ENCODE measurements at places on chromosomes 6 and 20.

GRCh38 chr6:56767892-56768531 is 125.3 kb upstream of the DST start:
- DNase-seq = no peak

- DNase-seq = no peak
Measured at GRCh38 chr20:46323557-46323956, 15.3 kb upstream of the CDH22 start.

DNA sequence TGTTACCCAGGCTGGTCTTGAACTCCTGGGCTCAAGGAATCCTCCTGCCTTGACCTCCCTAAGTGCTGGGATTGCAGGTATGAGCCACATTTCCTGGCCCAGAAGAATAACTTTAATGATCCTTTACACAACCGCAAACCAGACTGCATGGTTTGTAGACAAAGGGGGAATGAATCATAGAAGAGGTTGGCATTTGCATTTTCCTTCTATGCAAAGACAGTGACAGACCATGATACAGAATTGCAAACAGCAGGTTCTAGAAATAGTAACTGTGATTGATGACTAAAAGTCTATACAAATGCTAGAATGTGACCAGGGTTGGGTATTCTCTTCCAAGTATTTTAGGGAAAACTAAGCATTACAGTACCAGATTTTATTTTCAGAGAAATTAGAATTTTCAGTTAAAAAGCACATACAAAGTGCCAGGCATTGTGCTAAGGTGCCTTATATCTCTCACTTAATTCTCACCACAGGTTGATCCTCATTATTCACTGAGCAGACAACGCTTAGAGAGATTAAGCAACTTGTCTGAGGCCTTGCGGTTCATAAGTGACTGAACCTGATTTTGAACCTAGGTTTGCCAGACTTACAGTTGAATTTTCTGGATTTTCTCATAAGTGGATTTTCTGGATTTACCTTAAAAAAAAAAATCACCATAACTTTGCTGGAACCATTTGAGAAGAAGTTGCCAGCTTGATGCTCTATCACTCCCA is 146.6 kb downstream of the ZFAND3 start:
- peak; percentile 23 for DNase-seq

- DNase-seq = no peak
Measured at GRCh38 chr20:20896606-20897005, 184.2 kb upstream of the RALGAPA2 start.

GRCh38 chr6:40852779-40853373 is 186.1 kb downstream of the UNC5CL start:
- no peak for DNase-seq

DNA sequence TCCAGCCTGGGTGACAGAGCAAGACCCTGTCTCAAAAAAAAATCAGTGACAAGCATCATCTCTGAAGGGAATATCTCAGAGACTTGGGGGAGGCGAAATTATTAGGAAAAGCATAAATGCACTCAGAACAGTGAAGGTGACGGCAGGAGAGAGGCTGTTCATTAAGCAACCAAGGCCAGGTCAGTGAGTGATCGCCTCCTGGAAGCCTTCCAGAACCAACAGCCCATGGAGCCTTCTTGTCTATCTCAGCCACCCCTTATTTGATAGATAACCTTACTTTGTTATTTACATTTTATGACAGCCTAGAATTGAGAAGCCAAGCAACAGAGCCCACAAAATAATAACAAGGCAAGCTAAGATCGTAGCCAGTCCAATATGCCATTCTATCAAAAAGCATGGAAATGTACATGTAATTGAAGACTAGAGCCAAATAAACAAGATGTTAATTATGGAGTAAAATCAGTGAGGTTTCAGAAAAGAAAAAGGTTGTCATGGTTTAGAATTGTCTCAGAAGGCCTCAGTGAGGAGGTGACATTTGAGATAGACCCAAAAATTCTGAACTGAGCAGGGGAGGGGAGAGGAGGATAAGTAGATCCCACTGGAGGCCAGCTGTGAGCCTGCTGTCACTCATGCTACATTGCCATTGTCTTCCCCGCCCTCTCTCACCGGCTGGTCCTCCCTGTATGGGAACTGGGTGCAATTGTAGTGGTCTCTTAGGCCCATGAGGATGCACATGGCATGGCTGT is 17.8 kb downstream of the BNIP5 start:
- DNase-seq = no peak

GRCh38 chr20:11001764-11002540 is 328.2 kb upstream of the JAG1 start:
- DNase-seq = peak; percentile 97

GRCh38 chr6:41693281-41694240 is 41.8 kb downstream of the TFEB start:
- DNase-seq = no peak

GRCh38 chr6:133288662-133289061 is 47.5 kb downstream of the EYA4 start:
- DNase-seq = no peak

- no peak for DNase-seq
Measured at GRCh38 chr6:21107796-21108195, 485.8 kb upstream of the SOX4 start.

- DNase-seq = no peak
Measured at GRCh38 chr6:44660561-44661220, 273.2 kb downstream of the CDC5L start.

- no peak for DNase-seq
Measured at GRCh38 chr6:129609635-129610034, 100.3 kb downstream of the ARHGAP18 start.

DNA sequence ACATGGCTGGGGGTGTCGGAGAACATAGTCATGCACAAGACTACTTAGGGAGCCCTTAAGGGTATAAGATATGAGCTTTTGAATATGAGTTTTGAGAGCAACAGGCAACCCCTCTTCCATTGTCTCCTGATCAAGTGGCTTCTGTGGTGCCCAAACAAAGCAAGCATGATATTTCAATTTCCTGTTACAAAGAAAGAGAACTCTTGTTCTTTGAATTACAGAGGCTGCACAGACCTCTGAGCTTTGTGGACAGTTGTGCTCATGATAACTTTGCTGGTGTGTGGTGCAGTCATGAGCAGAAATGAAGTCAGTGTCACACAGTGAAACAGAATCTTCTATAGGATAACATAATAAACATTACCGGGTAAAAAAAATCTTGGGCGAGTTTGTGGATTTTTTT is 66.8 kb upstream of the THEMIS start:
- DNase-seq = no peak

DNA sequence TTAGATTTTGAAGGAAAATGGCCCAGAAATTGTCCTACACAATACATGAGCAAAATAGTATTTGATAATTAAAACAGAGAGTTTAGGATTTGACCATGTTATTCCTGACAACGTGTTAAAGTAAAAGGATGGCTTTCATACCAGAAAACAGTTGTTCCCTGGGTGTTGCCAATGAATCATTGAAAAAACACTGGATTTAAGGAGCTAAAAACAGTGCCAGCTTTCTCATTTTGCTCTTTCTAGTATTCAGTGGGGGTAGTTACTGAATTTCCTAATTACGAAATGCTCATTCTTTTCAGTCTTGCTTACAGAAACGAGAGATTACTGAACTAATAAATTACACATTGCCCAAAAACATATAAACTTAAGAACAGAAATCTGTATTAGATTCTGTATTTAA is 26.6 kb upstream of the SNAP91 start:
- DNase-seq = no peak

- no peak for DNase-seq
Measured at GRCh38 chr20:50724112-50724725, 7.2 kb upstream of the PARD6B start.

DNA sequence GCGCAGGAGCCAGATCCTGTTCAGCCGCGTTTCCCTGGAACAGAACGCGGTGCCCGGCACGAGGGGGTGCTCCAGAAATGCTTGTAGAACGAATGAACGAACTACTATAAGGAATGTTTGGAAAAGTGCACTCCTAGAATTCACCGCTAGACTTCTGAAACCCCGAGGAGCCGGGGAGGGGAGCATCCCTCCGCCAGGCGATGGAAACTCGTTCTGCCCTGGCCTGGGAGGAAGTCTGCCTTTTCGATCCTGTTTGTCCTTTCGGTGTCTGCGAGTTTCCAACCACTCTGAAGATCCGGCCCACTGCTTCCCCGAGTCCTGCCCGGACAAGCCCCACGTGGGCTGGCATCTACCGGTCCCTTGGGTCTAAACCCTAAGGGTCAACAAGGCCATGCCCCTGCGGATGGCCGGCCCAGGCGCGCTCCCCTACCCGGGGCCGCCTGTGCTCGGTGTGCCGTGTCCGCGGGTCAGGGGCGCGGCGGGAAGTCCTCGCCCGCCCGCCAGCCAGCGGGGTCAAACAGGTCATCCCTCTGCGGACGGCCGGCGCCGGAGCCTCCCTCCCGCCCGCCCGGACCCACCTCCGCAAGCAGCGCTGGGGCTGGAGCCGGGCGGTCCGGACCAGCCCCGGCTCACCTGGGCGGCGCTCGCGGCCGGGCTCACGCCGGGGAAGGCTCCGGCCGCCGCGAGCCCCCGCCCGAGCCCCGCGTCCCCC is 526 bp downstream of the SULF2 start:
- DNase-seq = no peak

DNA sequence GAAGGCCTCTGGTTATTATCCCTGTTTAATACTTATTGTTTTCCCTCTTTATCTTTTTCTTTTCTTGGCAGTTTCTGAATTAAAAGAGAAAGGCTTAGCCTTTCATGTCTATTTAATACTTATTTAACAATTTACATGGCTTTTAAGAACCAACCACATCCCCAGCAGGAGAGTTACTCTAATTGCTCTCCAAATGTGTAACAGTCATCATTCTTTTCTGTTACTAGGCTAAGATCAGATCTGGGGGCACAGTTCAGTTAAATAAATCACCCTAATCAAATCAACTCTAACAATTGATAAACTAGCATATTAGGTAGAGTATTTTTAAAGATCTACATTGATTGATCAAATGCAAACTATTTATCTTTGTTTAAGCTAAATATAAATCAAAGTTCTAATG is 54.1 kb upstream of the NT5E start:
- DNase-seq = no peak

DNA sequence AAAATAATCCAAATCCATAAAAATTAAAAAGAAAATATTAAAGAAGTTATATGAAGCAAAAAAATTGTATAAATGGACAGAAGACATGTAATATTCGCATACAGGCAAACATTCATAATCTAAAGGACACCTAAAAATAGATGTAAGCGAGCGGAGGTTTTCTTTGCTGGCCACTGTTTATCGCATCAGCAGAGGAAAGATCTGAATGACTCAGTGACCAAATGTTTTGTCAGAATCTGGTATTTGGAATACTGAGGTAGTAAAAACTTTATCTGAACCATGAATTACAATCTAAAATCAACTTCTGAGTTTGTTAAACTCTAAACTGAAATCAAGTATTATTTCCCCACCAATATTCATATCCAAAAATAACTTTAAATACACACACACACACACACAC is 7.8 kb downstream of the TSPYL4 start:
- no peak for DNase-seq

GRCh38 chr6:169847901-169848311 is 96.5 kb downstream of the ERMARD start:
- DNase-seq = no peak

- DNase-seq = no peak
Measured at GRCh38 chr6:3542032-3542640, 85.3 kb upstream of the SLC22A23 start.

GRCh38 chr6:53702316-53702715 is 36.8 kb upstream of the KLHL31 start:
- DNase-seq = no peak

GRCh38 chr6:151917531-151918329 is 110.2 kb downstream of the ESR1 start:
- DNase-seq = no peak

DNA sequence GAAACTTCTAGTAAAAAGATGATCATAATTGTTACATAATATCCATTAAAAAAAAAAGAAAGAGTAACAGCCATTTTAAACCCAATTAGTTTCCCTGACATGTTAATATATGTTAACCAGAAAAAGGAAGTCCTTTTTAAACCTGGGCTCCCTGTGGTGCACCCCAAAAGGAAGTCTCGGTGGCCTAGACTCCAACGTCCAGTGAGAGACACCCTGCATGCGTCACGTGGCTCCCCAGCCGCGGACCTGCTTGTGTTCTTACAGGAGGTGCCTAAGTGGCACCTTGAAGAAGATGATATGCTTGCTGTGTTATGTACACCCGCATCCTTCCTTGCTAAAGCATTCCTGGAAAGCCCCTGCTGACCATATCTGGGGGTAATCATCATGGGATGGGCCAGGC is 50.1 kb downstream of the FOXC1 start:
- DNase-seq = no peak

GRCh38 chr6:72554761-72555221 is 67.1 kb upstream of the KCNQ5 start:
- DNase-seq = no peak

DNA sequence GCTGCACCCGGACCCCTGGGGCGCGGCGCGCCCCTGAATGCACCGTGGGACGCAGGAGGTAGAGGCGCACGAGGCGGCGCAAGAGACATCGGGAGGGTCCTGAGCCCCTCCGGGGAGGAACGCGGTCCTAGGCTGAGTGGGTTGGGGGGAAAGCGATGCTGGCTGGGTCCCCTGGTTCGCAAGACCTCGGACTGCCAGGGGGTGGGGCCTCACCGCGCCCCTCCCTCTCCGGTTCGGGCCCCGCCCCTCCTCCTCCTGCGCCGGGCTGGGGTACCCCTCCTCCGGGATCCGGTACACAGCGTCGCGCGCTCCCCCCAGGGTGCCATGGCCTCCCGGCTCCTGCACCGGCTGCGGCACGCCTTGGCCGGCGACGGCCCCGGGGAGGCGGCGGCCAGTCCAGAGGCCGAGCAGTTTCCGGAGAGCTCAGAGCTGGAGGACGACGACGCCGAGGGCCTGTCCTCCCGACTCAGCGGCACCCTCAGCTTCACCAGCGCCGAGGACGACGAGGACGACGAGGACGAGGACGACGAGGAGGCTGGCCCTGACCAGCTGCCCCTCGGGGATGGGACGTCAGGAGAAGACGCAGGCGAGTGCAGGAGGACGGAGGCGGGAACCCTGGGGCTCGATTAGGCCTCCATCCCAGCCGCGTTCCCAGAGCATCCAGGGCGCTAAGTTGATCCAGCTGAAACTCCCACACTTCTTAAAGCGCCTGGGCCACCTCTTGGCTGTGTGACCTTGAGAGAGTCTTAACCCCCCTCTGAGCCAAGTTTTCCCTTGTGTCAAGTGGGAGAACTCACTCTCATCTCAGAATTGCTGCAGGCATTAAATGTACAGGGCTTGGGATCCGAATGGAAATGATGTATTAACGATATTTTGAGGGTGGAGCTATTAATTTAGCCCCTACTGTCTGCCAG is 541 bp downstream of the SNX21 start:
- DNase-seq = no peak

GRCh38 chr6:149264629-149265028 is 52.9 kb upstream of the TAB2 start:
- DNase-seq = no peak

GRCh38 chr6:47457370-47457769 is 20.2 kb upstream of the CD2AP start:
- DNase-seq = no peak

Data from keratinocyte (primary cell).